Transverse colon (tissue), 4 donors: ENCODE measurements at places on chromosomes 13 and 19. TPM values are rescaled to one million over a fixed set of nuclear protein-coding genes. Genes with fewer than 3 reads are reported as not detected.
A peak's percentile ranks its signal among the peaks of the same experiment; 100 is the strongest.

IGFL1 gene
- total RNA-seq: not detected

HCST gene
- not detected for total RNA-seq

- peak overlapping the region; percentile 73 for H3K27ac ChIP-seq
- H3K27me3 ChIP-seq: no peaks in the 10 kb centered on the region
- H3K4me3 ChIP-seq: no peak overlapping the region
- DNase-seq: peak; percentile 45
- H3K36me3 ChIP-seq: no peaks in the 10 kb centered on the region
- H3K4me1 ChIP-seq: peaks cover 50% of the 10 kb centered on the region
Observed at GRCh38 chr19:39145180-39145953, 19.8 kb downstream of the PAK4 start.

DNA sequence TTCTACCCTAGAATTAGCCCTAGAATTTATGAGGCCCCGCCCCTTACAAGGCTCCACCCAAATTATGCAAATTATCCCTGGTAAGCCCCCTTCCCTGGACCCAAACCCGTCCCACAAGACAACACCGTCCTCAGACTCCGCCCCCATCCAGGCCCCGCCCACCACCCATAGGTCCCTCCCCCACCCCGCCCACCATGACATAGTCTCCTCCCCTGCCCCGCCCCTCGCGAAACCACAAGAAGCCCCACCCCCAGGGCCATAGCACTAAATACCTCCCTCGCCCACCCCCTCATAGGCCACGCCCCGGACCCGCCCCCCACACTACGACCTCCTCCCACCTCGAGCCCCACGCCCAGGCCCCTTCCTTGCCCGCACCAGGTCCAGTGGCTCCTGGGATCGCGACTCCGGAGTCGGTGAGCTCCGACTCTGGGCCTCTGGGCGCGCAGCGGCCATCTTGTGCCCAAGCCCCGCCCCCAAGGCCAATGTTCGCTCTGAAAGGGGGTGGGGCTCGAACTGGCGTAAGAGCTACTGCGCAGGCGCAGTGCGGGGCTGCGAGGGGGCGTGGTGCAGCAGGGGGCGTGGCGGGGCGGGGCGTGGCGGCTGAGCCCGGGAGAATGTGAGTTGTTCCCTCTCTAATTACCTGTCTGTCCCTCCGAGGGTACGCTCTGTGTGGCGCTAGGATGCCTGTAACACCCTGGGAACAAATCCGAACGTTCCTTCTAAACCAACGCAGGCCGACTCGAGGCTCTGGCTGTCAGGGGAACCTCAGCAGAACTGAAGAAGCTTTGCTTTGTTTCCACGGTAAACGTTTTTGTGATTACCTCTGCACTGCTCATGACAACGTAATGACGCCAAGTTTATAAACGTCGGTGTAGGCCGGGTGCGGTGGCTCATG, at the start of gene ZNF784:
Gene ZNF784, minus strand, starts transcription at position 458 of the 895 bp plus-strand sequence. Its CDS starts 5 bp downstream, at position 453.
- peak within 1 kb of the TSS; percentile 67 for H3K4me3 ChIP-seq
- peaks cover 13% of the 10 kb centered on the region for H3K4me1 ChIP-seq
- peak within 1 kb of the TSS; percentile 98 for H3K27ac ChIP-seq
- H3K36me3 ChIP-seq: no peaks in the 10 kb centered on the region
- no peaks in the 10 kb centered on the region for H3K27me3 ChIP-seq
- peak; percentile 95 for DNase-seq
